MCF 10A (cell line): ENCODE measurements at places on chromosomes 1 and 21. TPM values are rescaled to one million over a fixed set of nuclear protein-coding genes. Genes with fewer than 3 reads are reported as not detected.

Gene CRYAA
- total RNA-seq = not detected in 2 replicates

Gene OR2L13
- total RNA-seq = not detected in 2 replicates

Gene LAMC2
- 751 and 884 TPM in 2 replicates for total RNA-seq

GRCh38 chr1:84103197-84103992 is 40.7 kb upstream of the PRKACB start:
- no peaks in the 10 kb centered on the region for H3K36me3 ChIP-seq
- H3K4me1 ChIP-seq = peaks cover 27% of the 10 kb centered on the region
- H3K27me3 ChIP-seq = no peaks in the 10 kb centered on the region
- peak overlapping the region; percentile 69 for H3K27ac ChIP-seq
- H3K4me3 ChIP-seq = no peak overlapping the region
- peak; percentile 77 for DNase-seq

- no peak overlapping the region for H3K4me3 ChIP-seq
- no peaks in the 10 kb centered on the region for H3K36me3 ChIP-seq
- H3K27ac ChIP-seq = no peak overlapping the region
- H3K4me1 ChIP-seq = no peaks in the 10 kb centered on the region
- peak; percentile 78 for DNase-seq
Observed at GRCh38 chr1:92043621-92044020, 13.8 kb downstream of the EPHX4 start.

DNA sequence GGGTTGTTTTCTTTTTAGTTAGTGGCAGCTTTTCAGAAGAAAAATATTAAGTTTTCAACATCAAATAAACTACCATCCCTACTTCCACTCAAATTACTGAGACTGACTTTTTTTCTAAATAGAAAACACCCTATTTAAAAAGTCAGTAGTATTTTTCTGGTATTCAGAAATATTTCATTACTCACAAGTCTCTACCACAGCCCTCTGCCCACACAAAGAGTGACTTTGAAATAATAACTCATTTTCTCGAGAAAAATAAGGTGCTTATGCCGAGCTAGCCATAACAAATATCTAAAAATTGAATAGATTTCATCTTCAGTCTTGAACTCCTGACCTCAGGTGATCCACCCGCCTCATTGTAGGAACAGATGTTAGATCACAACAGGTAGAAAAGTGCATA is 41.8 kb upstream of the USP25 start:
- H3K36me3 ChIP-seq = no peaks in the 10 kb centered on the region
- DNase-seq = no peak
- H3K4me1 ChIP-seq = peaks cover 7% of the 10 kb centered on the region
- H3K4me3 ChIP-seq = no peak overlapping the region
- no peaks in the 10 kb centered on the region for H3K27me3 ChIP-seq
- no peak overlapping the region for H3K27ac ChIP-seq

GRCh38 chr1:60899464-60899863 is 182.9 kb upstream of the NFIA start:
- DNase-seq = no peak
- H3K36me3 ChIP-seq = no peaks in the 10 kb centered on the region
- peaks cover 19% of the 10 kb centered on the region for H3K27me3 ChIP-seq
- no peak overlapping the region for H3K27ac ChIP-seq
- H3K4me1 ChIP-seq = no peaks in the 10 kb centered on the region
- H3K4me3 ChIP-seq = no peak overlapping the region
